ENCODE measurements at places on chromosomes 16 and 17. TPM values are rescaled to one million over a fixed set of nuclear protein-coding genes. Genes with fewer than 3 reads are reported as not detected.

The TMEM235 gene
- total RNA-seq, result not detected

The KRT25 gene
- total RNA-seq, result 0.22 TPM

The ACE gene
- total RNA-seq, result 0.88 TPM

The NHLRC4 gene
- total RNA-seq, result 2.2 TPM

The KRTAP4-1 gene
- not detected for total RNA-seq

The KIF2B gene
- 0.63 TPM for total RNA-seq

The KCNJ18 gene
- total RNA-seq, result not detected

The CNGB1 gene
- total RNA-seq, result 1.2 TPM

The C16orf89 gene
- total RNA-seq, result 0.33 TPM

The GRAPL gene
- total RNA-seq, result 0.81 TPM

DNA sequence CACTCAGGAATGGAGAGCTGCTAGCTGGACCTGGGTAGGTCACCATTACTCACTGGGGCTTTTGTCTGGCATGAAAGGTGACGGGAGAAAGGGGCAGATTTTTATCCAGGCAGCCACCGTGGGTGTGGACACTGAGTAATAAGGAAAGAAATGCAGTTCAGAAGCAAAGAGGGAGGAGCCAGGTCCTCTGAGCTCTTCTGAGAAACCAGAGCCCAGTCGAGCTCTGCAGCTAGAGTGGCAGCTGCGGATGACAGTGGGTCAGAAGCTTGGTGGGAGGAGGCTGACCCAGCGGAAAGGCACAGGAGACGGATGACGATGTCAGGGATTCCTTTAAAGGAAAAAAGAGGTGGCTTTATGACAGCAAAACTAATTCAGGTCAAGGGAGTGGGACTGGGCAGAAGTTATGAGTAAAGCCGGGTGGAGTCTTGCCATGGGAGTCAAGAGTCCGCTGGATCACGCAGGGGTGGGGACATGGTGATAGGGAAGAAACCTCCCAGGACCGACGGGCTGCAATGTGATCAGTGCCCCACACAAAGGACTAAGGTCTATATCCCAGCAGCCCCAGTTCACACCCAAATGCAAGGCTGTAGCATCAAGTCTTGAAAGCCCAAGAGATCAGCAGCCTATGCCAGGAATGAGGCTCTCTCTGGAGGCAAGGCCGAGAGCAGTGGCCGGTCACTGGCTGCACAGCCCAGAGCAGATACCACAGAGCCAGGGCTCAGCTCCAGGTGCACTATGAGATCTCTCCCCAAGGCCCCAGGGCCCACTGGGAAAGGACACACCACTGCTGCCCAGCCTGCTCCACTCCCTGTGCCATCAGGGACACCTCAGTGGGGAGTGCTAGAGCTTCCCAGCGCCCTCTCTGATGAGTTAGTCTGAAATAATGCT lies 6.3 kb upstream of the MNT start:
- ATAC-seq, result peak; percentile 83

DNA sequence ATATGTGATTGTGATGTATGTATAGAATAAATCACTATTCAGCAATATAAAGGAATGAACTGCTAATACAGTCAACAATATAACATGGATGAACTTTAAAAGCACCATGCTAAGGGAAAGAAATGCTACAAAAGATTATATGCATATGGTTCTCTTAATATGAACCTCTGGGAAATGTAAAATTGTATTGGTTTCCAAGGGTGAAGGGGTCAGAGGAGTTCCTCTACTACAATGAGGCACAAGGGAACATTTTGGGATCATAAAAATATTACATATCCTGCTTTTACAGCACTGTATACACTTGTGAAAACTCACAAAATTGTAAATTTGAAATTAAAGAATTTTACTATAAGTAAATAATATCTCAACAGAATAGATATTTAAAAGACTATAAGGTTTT lies 111.4 kb downstream of the CA10 start:
- no peak for ATAC-seq

DNA sequence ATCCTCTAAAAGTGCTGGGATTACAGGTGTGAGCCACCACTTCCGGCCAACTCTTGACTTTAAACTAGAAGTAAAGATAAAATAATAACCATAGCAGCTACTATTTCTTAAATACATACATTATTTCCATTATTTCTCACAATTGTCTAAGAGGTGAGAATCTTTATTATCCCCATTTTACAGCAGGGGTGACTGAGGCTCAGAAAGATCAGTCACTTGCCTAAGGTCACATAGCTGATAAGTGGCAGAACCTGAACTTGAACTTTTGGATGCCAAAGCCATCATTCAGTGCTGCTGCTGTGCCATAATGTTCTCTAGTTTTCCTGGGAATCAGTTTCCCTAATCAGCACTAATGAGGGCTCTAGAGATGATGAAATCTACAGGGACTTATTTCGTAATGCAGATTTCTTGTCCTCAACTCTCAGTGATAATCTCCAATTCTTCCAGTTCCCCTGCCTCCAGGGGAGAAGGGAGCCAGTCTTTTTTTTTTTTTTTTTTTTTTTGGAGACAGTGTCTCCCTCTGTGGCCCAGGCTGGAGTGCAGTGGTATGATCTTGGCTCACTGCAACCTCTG lies 25.2 kb upstream of the GPRC5B start:
- ATAC-seq, result no peak

DNA sequence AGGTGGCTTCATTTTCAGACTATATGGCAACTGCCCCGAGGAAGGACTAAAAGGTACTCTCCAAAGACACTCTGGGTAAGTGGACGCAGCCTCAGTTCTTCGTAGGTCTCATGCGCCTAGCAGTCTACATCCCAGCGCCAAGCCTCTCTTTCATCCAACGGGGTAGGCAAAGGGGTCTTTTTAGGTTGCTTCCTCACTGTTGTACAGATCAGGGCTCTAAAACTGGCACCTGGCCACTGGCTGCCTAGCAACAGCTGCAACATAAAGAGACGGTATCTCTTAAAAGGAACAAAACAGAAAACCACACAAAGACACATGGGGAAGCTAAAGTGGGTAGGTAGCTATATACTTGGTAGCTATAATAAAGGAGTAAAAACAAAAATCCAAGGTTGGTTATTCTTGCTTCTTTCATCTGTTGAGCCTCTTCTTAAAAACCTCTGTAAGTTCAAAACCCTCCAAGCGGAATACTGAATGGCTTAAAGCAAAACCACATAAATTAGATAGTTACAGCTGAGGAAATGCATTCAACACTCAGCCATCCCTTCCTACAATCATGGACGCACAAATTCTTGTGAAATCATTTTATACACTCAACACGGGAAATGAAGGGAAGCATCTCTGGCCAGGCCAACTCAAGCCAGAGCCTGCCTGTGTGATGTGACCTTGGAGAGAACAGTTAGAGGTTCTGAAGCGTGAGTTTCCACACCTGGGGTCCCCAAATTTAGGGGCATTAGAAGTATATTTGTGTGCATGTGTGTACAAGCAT lies 22.7 kb downstream of the CYTH1 start:
- no peak for ATAC-seq

- ATAC-seq, result no peak
These were observed 86.7 kb downstream of the SHISA9 start for GRCh38 chr16:12988071-12988470.

DNA sequence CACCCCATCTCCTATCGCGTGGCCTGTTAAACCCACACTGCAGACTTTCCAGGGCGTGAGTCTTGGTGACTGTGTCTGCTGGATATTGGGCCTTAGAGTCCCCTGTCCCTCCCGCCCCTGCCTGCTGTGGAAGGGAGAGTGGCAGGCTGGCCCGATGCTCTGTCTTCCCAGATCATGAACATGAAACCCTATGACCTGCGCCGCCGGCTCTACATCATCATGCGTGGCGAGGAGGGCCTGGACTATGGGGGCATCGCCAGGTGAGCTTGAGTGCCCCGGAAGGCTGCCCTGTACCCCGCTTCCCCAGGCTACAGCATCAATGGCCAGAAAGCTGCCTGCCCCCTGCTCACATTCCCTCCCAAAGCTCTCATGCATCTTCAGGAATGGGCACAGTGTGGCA lies 19.5 kb upstream of the CLEC18A start:
- ATAC-seq, result no peak

DNA sequence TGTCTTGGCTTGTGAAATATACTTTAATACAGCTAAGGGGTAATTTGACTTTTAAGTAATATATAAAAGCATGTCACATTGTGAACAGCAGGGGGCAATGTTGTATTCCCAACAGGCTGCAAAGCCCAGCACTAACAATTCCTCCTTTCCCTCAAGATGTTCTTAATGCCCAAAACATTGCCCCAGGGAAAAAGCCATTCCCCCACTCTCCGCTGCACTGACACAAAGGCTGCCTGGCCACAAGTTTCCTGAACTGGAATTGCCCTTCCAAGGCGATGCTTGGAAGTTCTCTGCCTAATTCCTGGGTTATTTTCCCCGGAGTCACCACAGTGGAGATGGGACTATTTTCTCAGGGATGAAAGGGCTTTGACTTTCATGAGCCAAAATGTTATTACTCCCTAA lies 27.2 kb downstream of the CLEC16A start:
- peak; percentile 67 for ATAC-seq

DNA sequence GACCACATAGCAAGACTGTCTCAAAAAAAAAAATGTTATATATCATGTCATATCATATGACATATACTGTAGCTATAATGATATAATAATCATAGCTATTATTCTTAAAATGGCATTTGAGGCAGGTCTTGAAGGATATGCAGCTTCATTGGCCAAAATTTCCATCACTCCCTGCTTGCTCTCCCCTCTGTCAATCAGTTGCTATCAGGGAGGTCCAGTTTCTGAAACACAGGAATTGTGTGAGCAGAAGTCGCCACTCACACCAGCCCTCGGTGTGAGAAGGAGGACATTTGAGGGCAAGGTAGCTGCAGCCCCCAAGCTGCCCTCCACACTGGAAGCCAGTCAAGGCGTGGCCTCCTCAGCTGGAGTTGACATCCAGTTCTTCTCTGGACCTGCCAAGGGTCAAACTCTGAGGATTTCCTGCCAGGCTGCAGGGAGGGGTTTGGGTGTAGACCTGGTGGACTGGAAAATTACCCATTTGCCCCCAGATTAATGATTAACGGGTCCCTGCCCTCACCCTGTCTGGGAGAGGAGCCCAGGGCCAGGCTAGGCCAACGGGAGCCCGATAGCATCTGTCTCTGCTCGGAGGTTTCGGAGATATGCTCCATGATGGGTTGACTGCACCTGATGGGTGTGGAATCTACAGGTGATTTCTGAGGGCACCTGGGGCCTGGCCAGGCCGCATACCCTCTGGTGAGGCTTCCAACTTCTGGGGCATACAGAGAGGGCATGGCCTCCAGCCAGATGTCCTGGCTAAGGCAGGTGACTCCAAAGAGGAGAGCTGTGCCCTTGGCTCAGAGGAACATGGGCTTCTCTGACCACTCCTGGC lies 18.8 kb downstream of the WNT9B start:
- no peak for ATAC-seq

DNA sequence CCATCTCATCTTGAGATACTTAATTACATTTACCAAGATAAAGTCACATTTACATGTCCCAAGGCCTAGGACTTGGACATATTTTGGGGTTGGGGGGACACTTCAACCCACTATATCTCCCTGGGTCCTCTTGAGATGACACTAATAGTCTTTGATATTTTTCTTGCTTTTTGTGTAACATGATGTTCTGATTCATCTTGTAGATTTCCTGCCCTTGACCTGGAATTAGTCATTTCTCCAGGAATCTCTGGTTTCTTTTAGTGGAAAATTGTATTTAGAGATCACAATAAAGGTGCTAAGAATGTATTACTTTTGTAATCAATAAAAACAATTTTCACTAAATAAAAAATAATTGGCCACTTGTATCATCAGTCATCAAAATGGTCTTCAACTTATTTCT lies 157.3 kb downstream of the VPS53 start:
- no peak for ATAC-seq

DNA sequence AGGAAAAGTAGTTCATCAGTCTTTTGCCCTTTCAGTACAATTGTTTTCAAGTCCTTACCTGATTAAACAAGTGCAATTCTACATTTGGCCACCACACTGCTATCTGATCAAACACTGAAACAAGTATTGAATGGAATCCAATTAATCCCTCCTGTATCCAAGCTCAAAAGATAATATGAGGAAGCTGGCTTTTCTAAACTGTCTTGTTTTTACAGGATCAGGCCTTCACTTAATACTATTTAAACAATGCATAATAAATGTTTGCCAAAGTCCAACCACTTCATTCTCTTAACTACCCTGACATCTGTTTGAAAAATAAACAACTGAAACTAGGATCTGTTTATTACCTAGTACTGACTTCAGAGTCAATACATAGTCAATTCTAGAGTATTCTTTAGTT lies 131.6 kb downstream of the MRTFB start:
- peak; percentile 14 for ATAC-seq

DNA sequence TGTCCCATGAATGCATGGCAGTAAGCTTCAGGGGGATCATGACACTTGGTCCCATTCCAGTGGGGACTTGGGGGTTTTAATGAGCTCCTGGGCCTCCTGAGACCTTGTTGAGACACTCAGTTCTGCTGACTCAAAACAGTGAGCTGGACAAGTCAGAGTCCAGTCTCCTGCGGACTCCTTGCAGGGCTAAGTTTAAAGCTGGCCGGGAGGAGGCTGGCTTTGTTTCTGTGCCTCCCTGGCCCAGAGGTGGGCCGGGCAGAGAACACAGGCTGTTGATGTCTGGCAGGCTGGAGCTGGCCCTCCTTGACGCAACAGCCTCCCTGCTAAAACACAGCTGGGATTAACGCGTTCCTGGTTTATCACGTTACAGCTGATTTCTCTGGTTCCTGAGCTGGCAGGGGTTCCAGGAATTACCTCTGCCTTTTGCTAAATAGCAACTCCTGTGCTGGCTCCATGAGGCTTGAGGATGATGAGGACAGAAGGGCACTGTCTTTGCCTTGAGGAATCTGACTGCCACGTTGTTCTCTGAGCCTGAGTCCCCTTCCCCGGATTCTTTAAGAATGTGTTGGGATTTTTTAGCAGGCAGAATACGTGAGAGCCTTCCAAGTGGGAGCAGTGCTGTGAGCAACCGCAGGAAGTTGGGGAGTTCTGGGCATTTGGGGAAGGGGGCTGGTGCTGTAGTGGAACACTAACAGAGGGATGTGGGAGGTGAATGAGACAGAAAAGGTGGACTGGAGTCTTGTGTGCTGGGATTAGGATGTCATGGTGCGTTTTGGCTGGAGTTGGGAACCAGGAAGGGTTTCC lies 2.0 kb downstream of the GPT2 start:
- ATAC-seq, result no peak

DNA sequence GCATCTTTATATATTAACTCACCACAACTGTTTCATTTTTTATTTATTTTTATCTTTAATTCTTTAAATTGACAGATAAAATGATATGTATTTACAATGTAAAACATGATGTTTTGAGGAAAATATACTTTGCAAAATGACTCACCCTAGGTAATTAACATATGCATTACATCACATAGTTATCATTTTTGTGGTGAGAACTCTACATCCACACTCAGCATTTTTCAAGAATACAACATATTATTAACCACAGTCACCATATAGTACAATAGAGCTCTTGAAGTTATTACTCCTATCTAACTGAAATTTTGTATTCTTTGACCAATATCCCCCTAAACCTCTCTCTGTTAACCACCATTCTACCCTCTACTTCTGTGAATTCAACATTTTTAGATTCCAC lies 194.7 kb upstream of the KIF2B start:
- ATAC-seq, result peak; percentile 64

- no peak for ATAC-seq
These were observed 836 bp upstream of the MMP15 start for GRCh38 chr16:58024486-58025350.

DNA sequence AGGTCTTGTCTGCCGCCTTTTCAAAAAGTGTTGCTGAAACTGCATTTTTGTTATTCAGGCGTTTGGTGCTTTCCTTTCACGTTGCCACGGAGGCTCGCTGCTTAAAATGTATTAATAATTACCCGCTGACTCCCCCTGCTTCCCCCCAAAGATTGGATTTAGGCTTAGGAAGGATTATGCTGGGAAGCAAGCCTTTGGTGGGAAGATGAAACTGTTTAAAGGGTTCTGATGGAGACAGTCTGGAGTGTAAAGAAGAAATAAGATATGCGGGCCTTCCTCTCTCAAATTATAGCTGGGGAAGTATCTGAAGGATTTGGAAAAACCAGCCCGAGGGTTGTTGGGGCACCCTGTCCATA lies 1.1 kb downstream of the KSR1 start:
- ATAC-seq, result no peak
